ENCODE measurements at places on chromosomes 2 and 18. TPM values are rescaled to one million over a fixed set of nuclear protein-coding genes. Genes with fewer than 3 reads are reported as not detected.

GRCh38 chr2:144201868-144202468 is 318.0 kb downstream of the ZEB2 start:
- H3K4me3 ChIP-seq, result peak overlapping the region; percentile 27
- peak; percentile 53 for DNase-seq
- peaks cover 51% of the 10 kb centered on the region for H3K4me1 ChIP-seq
- H3K27ac ChIP-seq, result peak overlapping the region; percentile 81
- no peaks in the 10 kb centered on the region for H3K27me3 ChIP-seq

DNA sequence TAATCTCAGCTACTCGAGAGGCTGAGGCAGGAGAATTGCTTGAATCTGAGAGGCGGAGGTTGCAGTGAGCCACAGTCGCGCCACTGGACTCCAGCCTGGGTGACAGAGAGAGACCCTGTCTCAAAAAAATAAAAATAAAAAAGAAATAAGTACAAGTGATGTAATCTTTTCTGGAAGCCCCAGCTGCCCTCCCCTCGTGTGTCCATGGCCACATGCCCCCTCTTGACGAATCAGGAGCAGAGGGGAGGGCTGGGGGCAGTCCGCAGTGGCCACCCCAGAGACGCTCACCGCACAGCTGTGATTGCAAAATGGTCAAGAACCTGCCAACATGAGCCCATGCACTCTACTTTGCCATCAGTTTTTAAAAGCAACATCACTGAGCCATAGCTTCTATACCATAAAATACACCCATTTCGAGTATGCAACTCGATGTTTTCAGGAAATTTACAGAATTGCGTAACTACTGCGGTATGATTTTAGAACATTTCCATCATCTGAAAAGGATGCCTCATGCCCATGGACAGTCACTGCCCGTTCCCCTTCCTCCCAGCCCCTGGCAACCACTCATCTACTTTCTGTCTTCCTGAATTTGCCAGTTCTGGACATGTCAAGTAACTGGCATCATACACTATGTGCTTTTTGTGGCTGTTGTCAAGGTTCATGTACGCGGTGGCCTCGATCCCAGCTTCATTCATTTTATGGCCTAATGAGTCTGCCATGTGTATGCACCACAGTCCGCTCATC is 88.1 kb downstream of the NDUFA10 start:
- no peak overlapping the region for H3K27ac ChIP-seq
- no peaks in the 10 kb centered on the region for H3K36me3 ChIP-seq
- H3K4me1 ChIP-seq, result peaks cover 4% of the 10 kb centered on the region
- H3K27me3 ChIP-seq, result no peaks in the 10 kb centered on the region

DNA sequence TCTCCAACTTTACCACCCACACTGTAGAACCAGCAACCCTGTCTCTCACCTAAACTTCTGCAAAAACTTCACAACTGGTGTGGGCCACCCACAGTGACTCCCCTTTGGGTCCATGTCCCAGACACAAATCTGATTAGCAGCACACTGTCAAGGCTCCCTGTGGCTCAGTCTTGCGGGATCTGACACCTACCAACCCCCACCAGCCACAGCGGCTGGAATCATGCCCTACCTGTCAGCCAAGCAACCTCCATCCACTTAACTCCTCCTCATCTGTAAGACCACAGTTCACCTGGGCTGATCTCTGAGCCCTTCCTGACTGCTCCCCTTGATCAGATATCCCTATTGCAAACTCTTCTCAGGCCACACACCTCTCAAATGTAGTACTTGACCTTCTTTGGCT is 14.6 kb downstream of the TCF4 start:
- no peak for DNase-seq
- H3K4me3 ChIP-seq, result no peak overlapping the region
- no peak overlapping the region for H3K27ac ChIP-seq
- H3K36me3 ChIP-seq, result no peaks in the 10 kb centered on the region
- H3K4me1 ChIP-seq, result no peaks in the 10 kb centered on the region

DNA sequence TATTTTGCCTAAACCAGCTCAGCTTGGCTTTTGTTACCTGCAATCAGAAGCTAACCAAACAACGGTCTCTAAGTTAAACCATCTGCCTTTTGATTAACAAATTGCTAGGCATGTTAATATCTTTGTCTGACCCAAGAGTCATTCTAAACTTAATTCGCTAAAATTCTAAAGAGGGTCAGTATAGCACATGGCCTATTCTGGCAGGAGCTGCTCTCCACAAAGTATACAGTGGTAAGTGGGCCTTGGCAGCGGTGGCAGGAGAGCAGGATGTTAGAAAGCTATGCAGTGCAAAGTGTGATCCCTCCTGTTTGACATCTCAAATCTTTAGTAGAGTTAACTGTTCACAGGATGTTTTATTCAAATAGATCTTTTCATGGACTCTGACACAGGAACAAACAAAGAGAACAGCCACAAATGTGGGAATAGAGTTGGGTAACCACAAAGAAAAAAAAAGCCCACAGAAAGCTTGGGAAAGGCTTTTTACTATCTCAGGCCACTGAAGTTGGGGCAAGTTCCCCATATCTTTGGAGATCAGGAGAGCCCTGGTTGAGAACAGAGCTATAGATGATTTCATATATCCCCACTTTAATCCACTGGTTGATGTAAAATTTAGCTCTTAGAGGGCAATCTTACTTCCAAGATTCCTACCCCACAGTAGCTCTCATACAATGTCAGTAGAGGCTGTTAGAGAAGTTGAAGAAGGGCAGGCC is 10.6 kb downstream of the CFAP210 start:
- peaks cover 30% of the 10 kb centered on the region for H3K4me1 ChIP-seq
- DNase-seq, result peak; percentile 63
- peaks cover 29% of the 10 kb centered on the region for H3K36me3 ChIP-seq
- peak overlapping the region; percentile 90 for H3K27ac ChIP-seq
- H3K4me3 ChIP-seq, result peak overlapping the region; percentile 13

DNA sequence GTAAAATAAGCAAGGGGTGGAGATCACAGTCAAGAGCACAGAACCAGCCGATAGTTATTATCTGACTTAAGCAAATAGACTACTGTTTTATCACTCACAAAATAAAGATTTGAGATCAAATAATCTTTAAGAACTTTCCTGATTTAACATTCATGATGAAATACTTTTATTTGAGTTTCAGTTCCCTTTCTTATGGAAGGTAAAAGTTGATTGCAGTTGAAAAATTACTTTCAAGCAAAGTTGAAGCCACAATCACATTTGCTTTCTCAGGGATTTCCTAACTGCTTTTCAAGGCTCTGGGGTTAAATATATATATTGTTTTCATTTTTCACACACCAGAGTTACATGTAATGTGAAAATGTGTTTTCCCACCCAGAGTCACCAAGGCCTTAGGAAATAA is 599.5 kb downstream of the KCNJ3 start:
- DNase-seq, result no peak
- H3K36me3 ChIP-seq, result no peaks in the 10 kb centered on the region
- no peaks in the 10 kb centered on the region for H3K27me3 ChIP-seq
- no peaks in the 10 kb centered on the region for H3K4me1 ChIP-seq
- no peak overlapping the region for H3K4me3 ChIP-seq
- no peak overlapping the region for H3K27ac ChIP-seq

DNA sequence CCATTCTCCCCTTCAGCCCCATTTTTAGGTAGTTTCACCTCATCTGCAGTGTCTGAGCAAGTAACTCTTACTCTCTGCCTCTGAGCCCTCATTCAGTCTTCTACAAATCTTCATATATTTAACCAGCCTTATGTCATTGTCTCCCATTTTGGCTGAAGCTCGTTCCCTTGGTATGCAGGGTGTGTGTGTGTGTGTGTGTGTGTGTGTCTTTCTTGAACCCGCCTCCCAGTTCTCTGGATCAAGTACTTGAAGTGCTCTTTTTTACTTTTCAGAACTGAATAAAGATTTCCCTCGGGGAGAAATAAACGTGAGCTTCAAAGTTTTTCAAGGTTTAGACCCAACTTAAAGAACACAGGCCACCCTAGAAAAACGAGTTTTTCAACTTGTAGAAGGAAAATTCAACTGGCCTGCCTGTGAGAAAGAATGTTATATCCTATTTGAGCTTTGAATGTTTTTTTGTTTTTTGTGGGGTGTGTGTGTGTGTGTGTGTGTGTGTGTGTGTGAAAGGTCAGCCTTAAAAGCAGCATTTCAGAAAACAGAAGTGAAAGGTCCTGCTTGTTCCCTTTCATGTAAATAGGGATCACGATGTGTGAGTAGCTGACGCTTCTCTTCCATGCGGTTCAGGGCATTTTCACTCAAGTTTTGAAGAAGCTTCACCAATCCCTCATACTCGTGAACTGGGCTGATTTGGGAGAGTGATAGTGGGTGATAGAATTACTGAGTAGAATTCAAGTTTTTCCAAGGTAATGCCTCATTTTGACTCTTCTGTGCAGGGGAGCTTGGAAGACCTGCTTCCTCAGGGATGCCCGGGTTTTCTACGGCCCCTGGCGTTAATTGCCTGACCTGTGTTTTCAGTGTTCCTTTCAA is 50.6 kb upstream of the EML6 start:
- peak overlapping the region; percentile 23 for H3K27ac ChIP-seq
- H3K4me1 ChIP-seq, result peaks cover 30% of the 10 kb centered on the region
- H3K27me3 ChIP-seq, result peaks cover 44% of the 10 kb centered on the region
- H3K36me3 ChIP-seq, result peaks cover 23% of the 10 kb centered on the region
- H3K4me3 ChIP-seq, result no peak overlapping the region

DNA sequence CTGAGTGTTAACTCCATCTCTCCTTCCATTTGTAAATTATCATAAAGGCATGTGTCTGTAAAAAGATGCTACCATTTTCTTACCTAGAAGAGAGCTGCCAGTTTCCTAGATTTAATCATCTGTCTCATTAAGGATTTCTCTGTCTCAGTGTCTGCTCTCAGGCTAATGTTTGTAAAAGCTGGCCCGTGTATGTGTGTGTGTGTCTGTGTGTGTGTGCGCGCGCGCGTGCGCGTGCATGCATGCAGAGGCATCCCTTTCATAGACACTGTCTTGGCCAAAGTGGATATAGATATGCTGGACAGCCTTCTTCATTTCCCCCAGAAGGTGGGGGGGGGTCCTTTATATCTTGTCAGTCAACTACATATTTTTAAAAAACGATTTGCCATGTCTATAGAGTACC is 18.9 kb downstream of the MGAT5 start:
- no peak overlapping the region for H3K4me3 ChIP-seq
- peaks cover 9% of the 10 kb centered on the region for H3K4me1 ChIP-seq
- H3K27me3 ChIP-seq, result peaks cover 8% of the 10 kb centered on the region

DNA sequence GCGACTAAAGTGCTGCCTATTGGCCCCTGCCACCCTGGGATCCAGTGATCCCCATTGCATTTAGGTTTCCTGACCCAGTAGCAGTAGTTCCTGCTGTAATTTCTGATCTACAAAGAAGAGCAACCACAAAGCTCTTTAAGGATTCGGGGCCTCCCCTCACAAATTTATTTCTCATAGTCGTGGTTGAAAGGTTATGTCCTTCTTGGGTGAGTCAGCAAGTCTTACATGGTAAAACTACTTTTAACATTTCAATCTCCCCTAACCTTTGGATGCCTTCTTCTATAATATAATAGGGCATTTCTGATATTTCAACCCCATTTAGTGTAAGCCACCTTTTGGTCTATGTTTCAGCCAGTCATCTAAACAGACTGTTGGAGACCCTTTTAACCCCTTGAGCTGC is 14.9 kb downstream of the PIKFYVE start:
- H3K4me1 ChIP-seq, result peaks cover 17% of the 10 kb centered on the region
- peaks cover 70% of the 10 kb centered on the region for H3K36me3 ChIP-seq
- no peak overlapping the region for H3K27ac ChIP-seq
- no peak for DNase-seq
- H3K4me3 ChIP-seq, result no peak overlapping the region

DNA sequence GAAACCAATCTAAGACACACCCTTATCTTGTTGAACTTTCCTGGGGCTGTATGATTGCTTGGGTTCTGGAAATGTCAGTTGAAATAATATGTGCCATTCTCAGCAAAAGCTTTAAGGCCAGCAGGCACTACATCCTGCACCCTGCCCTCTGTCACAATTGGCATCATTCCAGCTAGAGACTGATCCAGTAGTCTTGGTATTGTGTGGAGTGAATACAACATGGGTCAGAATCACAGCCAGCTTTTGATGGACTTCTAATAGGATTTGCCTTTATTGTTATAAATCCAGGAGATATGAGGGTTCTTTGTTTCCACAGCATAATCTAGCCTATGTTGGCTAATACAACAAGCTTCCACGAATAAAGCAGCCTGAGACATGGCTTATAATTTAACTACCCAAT is 617.0 kb upstream of the CDH2 start:
- no peaks in the 10 kb centered on the region for H3K4me1 ChIP-seq
- H3K27ac ChIP-seq, result no peak overlapping the region
- H3K4me3 ChIP-seq, result no peak overlapping the region
- no peak for DNase-seq

GRCh38 chr18:26549263-26550094 is 1.1 kb upstream of the KCTD1 start:
- H3K4me1 ChIP-seq, result peaks cover 18% of the 10 kb centered on the region
- no peak overlapping the region for H3K27ac ChIP-seq
- peaks cover 53% of the 10 kb centered on the region for H3K27me3 ChIP-seq
- peaks cover 3% of the 10 kb centered on the region for H3K36me3 ChIP-seq
- peak overlapping the region; percentile 58 for H3K4me3 ChIP-seq
- DNase-seq, result no peak

GRCh38 chr18:79434607-79435401 is 39.1 kb downstream of the NFATC1 start:
- no peaks in the 10 kb centered on the region for H3K27me3 ChIP-seq
- peaks cover 20% of the 10 kb centered on the region for H3K36me3 ChIP-seq
- H3K27ac ChIP-seq, result no peak overlapping the region
- H3K4me3 ChIP-seq, result no peak overlapping the region
- peaks cover 15% of the 10 kb centered on the region for H3K4me1 ChIP-seq
- no peak for DNase-seq

GRCh38 chr2:47198985-47199451 is 43.9 kb upstream of the STPG4 start:
- H3K4me1 ChIP-seq, result no peaks in the 10 kb centered on the region
- no peak overlapping the region for H3K4me3 ChIP-seq
- H3K27ac ChIP-seq, result no peak overlapping the region
- no peaks in the 10 kb centered on the region for H3K36me3 ChIP-seq
- H3K27me3 ChIP-seq, result peaks cover 40% of the 10 kb centered on the region

GRCh38 chr2:74421221-74421870 is at the start of the genes C2orf81 and WDR54:
Gene C2orf81, minus strand, starts transcription at chr2:74421619. Its CDS starts 59 bp downstream, at chr2:74421560.
Gene WDR54, plus strand, starts transcription at chr2:74421730. Its CDS starts 424 bp downstream, at chr2:74422154.
- peak; percentile 96 for DNase-seq
- peaks cover 26% of the 10 kb centered on the region for H3K4me1 ChIP-seq
- H3K4me3 ChIP-seq, result peak within 1 kb of the TSS; percentile 94
- peaks cover 10% of the 10 kb centered on the region for H3K36me3 ChIP-seq
- peaks cover 5% of the 10 kb centered on the region for H3K27me3 ChIP-seq

- DNase-seq, result no peak
- no peaks in the 10 kb centered on the region for H3K36me3 ChIP-seq
- peaks cover 3% of the 10 kb centered on the region for H3K4me1 ChIP-seq
- H3K27me3 ChIP-seq, result no peaks in the 10 kb centered on the region
These were observed 260.5 kb upstream of the THUMPD2 start for GRCh38 chr2:40039549-40039948.

The SERPINB4 gene
- total RNA-seq, result not detected

The CABYR gene
- total RNA-seq, result 1.2 TPM

The WDCP gene
- total RNA-seq, result 26.5 TPM

The NAT8 gene
- not detected for total RNA-seq

All from activated CD8-positive, alpha-beta memory T cell treated with anti-CD3 and anti-CD28 coated beads, Interleukin-2, amount 10 ng/mL, durations not matched to agents 7 days and 5 days (primary cell).